Right renal pelvis (tissue), 4 donors: ENCODE measurements at places on chromosomes 11 and 22.

DNA sequence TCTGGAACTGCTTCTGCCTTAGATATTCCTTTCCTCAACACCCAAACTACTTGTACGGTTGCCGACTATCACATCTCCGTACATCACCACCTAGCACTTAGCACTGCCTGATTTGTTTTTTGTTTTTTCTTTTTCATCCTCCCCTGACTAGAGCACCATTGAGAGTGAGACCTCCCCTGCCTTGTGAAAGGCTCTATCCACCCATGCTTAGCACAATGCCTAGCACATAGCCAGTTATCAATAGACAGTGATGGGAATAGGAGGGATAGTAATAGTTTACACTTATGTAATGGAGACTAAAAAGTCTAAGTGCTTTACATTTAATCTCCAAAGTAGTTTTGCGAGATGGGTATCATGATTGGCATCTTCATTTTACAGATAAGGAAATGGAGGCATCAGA, 115.8 kb downstream of the LDLRAD3 start:
- no peak for DNase-seq

GRCh38 chr11:7524462-7525235, 10.8 kb downstream of the PPFIBP2 start:
- DNase-seq, result no peak

- no peak for DNase-seq
These were observed 185.0 kb downstream of the ADAMTS15 start for GRCh38 chr11:130633466-130633865.

DNA sequence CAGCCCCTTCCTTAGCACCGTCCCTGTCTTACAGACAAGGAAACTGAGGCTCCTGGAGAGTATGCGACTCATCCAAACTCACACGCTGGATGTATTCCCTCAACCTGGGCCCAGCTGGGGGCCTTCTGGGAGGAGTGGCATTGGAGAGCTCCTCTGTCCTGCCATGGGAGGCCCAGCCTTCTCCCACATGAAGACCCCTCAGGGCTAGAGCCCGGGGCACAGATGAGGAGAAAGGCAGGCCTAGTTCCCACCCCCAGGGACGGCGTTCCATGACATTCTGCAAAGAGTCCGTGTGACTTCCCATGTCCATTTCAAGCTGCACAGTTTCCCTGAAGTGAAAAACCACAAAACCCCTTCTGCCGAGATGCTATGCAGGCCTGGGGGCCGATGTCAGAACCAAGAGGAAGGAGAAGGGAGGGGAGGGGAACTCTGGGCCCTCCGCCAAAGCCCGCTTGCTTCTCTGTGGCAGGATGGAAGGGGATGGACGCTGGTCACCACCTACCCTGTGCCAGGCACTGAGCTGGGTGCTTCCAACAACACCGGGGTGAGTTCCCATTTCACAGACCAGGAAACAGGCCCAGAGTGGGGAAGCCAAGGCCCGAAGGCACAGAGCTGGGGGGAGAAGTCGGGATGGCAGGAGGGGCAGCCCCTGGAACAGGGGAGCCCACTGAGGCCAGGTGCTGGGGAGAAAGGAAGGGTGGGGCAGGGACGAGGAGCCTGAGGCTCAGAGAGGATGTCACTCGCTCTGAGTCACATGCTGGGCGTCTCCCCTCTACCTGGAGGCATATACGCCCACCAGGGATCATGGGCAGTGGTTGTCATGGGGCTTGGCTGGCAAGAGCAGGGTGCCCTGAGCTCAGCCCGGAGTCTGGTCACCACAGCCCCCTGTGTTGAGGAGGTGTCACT, 15.7 kb downstream of the RAC2 start:
- DNase-seq, result no peak

- no peak for DNase-seq
These were observed 46.9 kb upstream of the PRSS23 start for GRCh38 chr11:86753459-86753858.

DNA sequence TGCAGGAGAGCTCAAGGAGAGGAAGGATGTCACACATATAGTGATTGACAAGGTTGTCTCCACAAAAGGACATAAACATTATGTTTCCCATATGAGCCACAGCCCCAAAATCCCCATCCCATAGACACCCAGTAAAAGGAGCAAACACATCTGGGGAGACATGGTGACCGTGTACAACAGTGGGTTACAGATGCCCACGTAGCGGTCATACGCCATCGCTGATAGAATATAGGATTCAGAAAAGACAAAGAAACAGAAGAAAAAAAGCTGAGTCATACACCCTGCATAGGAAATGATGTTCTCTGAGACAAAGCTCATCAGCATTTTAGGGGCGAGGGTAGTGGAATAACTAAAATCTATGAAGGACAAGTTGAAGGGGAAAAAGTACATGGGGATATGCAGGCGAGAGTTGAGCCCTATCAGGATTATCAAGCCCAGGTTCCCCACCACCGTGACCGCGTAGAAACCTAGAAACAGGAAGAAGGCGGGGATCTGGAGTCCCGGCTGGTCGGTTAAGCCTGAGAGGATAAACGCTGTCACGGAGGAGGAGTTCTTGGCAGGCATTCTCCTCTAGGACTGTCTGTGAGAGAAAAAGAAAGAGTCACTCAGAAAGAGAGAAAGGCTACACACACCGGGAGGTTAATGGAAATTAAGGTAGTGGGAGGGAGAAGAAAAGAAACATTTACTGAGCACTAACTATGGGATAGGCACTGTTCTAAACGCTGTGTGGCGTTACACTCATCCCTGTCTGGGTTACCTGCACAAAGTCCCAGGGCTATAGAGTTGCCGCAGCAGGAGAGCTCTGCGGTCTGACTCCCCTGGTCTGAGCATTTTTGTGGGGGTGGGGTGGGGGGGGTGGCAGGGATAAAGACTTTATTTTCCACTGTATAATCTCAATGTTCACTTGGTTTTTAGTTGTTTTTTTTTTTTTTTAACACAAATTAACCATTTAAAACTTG, 36.1 kb upstream of the OR8B8 start:
- DNase-seq, result no peak

- DNase-seq, result no peak
These were observed 35.1 kb upstream of the PDGFD start for GRCh38 chr11:104199053-104199452.

DNA sequence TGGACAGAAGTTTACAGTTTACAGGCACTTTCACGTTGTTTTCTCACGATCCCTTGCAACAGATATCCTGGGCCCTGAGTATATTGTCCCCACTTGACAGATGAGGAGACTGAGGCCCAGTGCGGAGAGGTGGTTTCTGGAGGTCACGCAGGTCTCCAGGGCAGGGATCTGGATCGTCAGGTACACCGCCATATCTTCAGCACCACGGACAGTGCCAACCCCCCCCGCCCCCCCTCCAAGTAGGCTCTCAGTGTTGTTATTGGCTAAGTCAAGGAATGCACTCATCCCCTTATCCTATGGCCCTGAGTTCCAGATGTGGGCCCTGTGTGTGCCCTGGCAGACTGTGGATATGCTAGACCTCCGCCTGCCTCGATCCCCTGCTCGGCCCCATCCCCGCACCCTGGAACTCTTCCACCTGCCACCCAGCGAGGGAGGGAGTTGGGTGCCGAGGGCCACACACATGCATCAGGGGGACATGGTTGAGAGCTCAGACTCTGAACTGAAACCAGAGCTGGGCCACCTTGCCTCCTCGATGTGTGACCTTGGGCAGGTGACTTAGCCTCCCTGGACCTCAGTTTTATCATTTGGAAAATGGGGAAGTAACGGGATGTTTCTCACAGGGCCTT, 37.5 kb downstream of the MPPED1 start:
- DNase-seq, result no peak

DNA sequence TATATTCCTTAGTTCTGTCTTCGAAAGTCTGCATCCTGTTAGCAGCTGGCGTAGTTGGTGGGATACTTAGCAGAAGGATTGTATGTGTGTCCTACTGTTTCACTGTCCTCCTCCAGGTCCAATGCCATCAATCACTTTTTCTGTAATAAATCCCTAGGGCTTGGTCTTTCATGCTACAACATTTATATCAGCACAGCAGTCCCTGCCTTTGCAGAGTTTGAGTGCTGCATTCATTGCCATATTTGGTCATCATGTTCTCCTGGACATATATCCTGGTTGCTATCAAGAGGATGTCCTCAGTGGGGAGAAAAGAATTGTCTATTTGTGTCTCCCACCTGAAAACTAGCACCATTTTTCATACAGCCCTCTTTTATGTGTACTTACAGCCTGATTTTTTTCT, 67.0 kb downstream of the OR5AK2 start:
- no peak for DNase-seq

DNA sequence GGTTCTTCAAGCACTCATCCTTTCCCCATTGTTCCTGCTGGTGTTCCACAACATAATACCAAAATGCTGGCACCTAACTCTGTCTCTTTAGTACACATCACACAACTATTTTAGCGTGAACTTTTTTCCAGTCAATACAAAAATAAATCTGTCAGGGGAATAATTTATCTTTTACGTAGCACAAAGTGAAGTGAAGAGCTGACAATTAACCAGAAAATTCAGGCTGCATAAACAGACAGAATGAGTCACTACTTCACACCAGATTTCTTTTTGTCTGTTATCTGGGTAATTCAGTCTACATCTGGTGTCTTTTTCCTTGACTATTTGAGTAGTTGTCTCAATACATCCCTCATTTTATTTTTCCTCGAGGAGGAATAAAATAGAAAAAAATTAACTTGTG, 7.9 kb upstream of the ETS1 start:
- DNase-seq, result no peak

GRCh38 chr11:76161261-76161961, 44.9 kb downstream of the WNT11 start:
- DNase-seq, result no peak

GRCh38 chr11:7596975-7597391, 76.3 kb downstream of the CYB5R2 start:
- no peak for DNase-seq

GRCh38 chr22:30305519-30305905, 16.2 kb upstream of the CASTOR1 start:
- no peak for DNase-seq

DNA sequence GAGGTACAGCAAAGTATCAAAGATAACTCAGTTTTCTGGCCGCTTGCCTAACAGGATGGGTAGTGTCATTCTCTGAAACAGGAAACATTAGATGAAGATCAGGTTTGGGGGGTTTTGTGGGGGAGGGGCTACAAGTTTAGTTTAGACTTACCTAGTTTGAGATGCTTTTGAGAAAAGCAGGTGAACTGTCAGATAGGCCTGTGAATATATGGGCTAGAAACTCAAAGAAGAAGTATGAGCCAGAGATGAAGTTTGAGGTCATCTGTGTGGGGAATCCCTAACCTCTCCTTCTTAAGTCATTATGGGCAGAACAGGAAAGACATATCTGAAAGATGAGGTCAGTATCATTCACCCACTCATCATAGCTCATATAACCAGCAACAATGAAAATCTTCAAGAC, 11.9 kb downstream of the HOATZ start:
- DNase-seq, result no peak

GRCh38 chr11:69205743-69206612, 50.2 kb downstream of the SMIM38 start:
- no peak for DNase-seq

DNA sequence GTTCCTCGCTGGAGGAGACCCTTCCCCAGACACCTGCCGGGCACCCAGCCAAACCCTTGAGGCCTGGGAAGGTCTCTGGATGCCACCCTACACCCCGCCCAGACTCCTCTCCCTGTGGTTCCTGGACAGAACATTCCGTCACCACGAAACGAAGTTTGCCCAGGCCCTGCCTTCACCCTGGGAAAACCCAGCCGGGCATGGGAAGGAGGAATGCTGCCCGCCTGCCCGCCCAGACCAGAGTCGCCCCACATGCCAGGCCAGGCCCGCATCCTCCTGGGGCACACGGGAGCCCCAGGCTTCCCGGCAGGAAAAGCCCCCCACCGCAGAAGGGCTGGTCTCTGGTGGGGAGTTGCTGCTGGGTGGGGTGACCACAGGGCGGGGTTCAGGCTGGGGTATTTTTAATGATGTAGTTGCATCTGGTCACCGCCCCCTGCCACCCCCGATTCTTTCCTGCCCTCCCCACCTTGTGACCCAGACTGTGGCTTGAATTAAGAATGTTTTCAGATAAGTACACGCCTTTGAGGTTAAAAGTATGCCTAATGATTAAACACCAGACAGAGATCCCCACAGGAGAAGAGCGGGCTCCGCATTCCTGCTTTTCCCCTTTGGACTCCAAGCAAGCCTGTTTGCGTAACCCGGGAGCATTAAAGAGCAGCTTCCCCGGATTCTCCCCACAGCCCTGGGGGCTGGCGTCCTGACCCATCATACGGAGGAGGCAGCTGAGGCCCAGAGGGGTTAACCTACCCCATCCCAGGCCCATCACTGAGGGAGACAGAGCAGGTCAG, 44.6 kb upstream of the PPARA start:
- DNase-seq, result no peak

GRCh38 chr11:117827521-117828511, 3.3 kb upstream of the FXYD2 start:
- DNase-seq, result no peak

DNA sequence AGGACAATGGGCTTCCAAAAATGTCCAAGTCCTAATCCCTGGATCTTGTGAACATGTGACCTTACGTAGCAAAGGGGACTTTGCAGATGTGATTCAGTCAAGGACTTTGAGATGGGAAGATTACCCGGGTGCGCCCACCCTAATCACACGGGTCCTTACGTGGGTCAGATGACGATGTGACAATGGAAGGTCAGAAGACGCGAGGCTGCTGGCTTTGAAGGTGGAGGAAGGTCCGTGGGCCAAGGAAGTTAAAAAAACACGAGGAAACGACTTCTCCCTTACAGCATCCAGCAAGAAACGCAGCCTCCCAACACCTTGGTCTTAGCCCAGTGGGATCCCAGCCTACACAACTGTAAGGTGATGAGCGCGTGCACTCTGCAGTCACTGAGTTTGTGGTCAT, 860.1 kb downstream of the TBC1D22A start:
- no peak for DNase-seq

DNA sequence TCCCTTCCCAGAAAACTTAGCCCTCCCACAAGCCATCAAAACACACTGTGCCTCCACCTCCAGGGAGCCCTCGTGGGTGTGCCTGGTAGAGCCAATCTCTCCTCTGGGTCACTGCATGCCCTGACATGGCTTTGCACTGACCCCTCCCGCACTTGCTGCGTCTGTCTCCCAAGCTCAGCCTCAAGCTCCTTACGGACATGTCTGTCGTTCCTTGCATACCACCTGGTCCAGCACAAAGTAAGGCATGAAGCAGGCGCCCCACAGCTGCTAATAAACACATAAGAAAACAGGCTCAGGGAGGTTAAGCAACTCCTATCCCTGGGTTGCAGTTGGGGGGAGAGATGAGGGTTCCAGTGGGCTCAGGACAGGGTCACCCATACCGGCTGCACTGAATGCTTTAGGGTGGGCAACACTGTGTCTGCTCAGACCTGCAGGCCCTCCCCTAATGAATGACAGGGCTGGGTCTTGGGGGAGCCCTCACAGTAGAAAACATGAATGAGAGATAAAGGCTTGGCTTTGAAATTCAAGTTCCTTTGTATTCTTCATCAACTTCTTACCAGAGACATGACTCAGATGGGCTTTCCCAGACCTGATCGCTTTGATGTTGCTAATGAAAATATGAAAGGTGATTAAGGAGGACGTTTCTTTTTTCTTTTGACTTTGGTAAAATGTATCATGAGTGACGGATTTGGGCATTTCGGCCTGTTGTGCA, 38.0 kb downstream of the PHF21B start:
- no peak for DNase-seq
